ENCODE measurements at places on chromosomes 16 and 17.

GRCh38 chr16:69179328-69180010 lies 7.5 kb upstream of the SNTB2 start:
- DNase-seq: no peak

DNA sequence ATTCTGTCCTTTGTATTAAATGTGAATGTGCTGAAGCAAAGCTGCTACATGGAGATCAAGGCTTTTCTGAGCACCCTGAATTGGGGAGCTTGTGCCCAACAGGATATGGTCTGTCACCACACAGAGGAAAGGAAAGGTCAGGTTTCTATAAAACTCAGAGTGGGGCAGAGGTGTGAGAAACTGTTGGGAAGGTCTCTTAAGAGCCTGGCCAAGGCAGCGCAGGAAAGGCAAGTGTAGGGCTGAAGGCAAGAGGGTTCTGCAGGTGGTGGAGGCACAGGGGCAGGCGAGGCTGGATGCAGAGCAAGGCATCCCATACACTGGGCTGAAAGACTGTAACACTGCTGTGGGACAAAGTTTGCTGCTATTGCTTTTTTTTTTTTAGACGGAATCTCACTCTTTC lies 8.1 kb downstream of the COX6A2 start:
- DNase-seq: no peak

DNA sequence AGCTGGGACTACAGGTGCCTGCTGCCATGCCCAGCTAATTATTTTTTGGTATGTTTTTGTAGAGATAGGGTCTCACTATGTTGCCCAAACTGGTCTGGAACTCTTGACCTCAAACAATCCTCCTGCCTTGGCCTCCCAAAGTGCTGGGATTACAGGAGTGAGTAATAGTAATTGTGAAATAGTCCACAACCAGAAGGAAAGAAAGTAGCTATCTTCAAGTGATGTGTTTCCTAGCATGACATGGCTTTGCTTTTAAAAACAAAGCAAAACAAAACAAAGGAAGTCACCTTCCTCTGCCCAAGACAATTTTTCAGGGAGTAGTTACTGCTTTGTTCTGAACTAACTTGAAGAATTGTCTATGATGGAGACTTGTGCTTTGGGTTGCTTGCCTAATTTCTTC lies 27.0 kb downstream of the ATP6V0A1 start:
- DNase-seq: no peak

GRCh38 chr17:58520843-58521430 lies 6.5 kb upstream of the MTMR4 start:
- no peak for DNase-seq

DNA sequence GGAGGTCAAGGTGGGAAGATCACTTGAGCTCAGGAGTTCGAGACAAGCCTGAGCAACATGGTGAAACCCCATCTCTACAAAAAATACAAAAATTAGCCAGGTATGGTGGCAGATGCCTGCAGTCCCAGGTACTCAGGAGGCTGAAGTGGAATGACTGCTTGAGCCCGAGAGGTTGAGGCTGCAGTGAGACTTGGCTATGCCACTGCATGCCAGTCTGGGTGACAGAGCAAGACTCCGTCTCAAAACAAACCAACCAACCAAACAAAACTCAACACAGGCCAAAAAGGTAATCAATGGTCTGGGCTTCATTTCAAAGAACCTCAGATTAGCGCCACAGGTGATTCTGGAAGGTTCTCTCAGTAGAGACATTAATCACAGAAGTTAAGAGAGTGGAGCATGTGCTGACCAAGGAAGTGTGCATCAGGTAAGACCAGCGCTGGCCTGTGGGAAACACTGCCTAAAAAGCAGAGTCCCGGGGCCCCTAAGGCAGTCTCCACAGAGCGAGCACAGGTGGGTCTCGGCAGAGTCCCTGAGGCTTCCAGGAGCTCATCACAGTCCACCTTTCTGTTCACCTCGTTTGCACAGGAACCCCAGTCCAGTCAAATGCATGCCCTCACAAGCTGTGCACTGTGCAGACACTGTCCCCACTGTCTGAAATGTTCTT lies 71.5 kb upstream of the TRAP1 start:
- no peak for DNase-seq

DNA sequence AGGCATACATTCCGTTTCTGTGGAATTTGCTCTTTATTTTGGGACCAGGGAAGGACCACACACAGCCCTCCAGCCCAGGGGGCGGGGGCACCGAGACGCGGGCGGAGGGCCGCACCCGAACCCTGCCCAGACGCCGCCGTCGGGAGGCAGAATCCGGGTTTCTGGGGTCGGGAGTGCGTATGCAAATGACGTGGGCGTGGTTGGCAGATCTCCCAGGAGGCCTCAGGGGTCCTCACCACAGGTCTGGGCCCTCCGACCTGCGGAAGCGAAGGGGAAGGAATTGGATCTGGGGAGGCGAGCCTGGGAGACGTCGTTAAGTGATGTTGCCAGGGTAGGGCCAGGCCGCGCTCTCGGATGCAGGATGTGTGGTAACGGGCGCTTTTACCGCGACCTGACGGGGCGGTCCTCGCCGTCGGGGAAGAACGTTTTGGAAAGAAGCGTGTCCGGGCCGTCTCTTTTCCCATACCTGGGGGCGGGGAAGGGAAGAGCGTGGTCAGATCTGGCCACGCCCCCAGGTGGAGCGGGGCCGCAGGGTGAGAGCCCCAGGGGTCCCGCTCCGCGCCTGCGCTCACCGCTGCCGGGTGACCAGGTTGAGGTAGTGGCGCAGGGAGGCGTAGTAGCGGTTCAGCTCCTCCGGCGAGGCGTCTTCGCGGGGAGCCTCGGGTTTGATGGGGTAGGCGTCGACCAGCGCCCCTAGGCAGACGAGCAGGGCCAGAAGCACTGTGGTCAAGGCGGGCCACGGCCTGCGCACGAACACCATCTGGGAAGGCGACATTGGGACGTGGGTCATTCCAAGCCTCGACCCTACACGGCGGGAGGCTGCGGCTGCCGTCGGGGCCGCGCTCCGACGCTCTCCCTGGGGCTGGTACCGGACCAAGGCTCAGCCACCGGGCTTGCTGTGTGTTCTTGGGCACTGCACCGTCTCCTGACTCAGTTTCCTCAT lies 745 bp downstream of the PYY start:
- DNase-seq: peak; percentile 89

GRCh38 chr17:13306310-13306962 lies 288.6 kb upstream of the ELAC2 start:
- no peak for DNase-seq

DNA sequence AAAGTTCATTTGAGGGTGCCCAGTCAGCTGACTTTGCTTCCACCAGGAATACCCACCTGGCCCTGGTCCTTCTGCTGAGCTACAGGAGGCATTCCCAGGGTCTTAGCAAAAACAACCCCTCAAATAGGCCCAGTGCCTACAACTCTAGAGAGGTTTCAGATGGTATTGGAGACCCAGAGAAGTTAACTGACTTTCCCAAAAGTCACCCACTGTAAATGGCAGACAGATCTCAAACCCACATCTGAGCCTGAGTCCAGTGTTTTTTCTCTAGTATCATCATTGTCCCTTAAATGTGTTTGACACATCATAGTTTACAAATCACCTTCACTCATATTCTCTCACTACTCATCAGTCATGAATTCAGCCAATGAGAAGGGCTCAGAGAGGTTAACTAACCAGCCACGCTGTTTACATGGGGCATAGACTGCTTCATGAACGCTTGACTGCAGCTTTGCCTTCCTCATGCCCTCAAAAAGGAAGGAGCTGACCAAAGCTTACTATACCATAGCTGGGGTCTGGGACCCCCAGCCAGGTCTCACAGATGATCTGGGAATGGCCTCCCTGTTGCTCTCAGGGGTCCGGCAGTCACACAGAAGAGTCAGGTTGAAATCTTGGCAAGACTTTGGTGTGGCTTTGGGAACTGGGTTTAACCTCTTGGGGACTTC lies 3.7 kb downstream of the PHOSPHO1 start:
- no peak for DNase-seq

DNA sequence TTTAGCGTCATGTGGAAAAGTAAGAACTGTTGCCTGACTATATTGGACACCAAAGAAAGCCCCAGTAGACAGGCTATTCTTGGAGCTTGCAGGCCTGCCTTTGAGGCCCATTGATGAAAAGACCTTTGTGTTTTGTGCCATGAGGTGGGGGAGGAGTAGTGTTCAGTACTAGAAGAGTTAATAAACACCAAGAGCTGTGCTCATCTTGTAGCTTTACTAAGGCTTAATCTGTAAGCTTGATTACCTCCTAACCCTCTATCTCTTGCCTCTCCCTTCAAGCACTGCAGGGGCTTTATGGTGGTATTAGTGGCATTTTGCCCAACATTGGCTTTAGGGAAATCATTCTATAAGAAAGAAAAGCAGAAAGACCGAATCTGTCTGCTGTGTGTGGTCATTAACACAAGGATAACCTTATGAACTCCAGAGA lies 220.2 kb upstream of the TBX2 start:
- no peak for DNase-seq

DNA sequence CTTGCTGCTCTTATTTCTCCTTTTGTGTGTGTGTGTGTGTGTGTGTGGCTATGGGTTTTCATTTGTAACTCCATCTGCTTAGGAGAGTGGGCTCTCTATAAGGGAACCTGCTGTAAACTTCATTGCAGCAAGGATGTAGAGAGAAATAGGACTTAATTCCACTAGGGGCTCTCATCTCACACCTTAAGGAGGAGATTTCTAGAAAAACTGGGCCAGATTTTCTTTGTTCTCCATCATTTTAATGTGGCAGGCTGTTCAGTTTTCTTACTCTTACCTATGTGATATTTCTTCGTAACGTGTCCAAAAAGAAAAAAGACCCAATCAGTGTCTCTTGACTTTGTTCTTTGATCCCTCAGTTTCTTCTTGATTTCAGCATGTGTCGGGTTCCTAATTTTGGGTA lies 4.5 kb upstream of the CASC3 start:
- no peak for DNase-seq

GRCh38 chr17:38735161-38735997 lies 5.2 kb downstream of the CISD3 start:
- peak; percentile 90 for DNase-seq

DNA sequence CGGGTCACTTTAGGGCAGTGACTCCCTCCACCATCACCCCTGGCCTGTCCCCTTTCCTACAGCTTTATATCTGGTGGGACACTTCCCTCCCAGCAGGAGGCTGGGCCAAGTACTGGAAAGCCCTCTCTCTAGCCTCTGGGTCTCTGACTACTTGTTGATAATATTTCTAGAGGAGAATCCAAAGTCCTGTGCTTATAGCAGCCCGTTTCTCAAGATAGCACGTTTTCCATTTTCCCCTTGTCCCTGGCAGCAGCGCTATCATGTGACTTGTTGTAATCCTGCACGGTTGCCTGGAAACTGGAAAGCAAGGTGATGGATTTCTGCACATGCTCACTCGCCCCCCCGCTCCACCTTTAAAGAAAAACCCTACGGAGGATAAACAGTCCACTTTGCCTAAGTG lies 3.3 kb upstream of the AXIN2 start:
- DNase-seq: no peak

DNA sequence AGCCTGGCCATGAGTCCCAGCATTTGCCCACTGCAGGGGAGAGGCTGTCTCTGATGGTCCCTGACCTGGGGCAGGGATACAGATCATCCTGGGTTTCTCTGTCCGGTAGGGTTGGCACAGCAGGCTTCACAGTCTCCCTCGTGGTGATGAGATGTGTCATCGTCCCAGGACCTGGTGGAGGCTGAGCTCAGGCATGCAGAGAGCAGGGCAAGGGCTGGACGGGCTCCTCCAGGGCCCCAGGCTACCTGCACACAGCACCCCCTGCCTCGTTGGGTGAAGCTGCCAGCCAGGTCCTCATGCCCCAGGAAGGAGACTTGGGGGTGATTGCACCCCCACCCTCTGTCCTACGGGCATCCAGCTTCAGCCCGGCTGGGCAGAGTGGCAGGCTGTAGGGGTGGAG lies 155.8 kb upstream of the GSE1 start:
- no peak for DNase-seq

- no peak for DNase-seq
Measured at GRCh38 chr17:4162775-4163466, 19.9 kb downstream of the CYB5D2 start.

GRCh38 chr16:4890686-4891085 lies 43.4 kb downstream of the UBN1 start:
- DNase-seq: no peak

- no peak for DNase-seq
Measured at GRCh38 chr17:54452666-54453348, 447.8 kb upstream of the TOM1L1 start.

GRCh38 chr17:57722704-57723043 lies 22.4 kb downstream of the CCDC182 start:
- DNase-seq: no peak

GRCh38 chr16:73365016-73365551 lies 317.2 kb upstream of the ZFHX3 start:
- DNase-seq: no peak

DNA sequence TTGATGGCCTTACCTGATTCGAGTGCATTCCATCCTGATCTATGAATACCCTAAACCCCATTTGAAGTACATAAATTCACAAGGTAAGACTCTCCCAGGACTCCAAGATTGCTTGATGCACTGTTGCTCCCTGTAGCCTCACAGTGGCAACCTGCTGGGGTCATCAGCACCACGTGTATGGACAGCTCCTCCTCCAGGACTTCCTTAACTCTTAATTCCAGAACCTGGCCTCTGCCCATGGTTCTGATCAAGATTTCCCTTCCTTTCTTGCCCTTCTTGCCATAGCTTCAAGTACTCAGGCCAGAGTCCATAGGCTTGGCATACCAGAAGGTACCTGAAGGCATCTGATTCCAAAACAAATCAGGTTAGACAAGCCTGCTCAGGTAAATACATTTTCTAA lies 34.0 kb upstream of the NLK start:
- peak; percentile 81 for DNase-seq

Data from ecto neural progenitor cell (in vitro differentiated cells).